Posterior vena cava (tissue), 2 donors: ENCODE measurements at places on chromosomes 6 and 20. TPM values are rescaled to one million over a fixed set of nuclear protein-coding genes. Genes with fewer than 3 reads are reported as not detected.

GRCh38 chr6:163603395-163603794, 188.9 kb downstream of the QKI start:
- DNase-seq = no peak

- DNase-seq = no peak
Measured at GRCh38 chr6:3415490-3415889, 41.4 kb downstream of the SLC22A23 start.

DNA sequence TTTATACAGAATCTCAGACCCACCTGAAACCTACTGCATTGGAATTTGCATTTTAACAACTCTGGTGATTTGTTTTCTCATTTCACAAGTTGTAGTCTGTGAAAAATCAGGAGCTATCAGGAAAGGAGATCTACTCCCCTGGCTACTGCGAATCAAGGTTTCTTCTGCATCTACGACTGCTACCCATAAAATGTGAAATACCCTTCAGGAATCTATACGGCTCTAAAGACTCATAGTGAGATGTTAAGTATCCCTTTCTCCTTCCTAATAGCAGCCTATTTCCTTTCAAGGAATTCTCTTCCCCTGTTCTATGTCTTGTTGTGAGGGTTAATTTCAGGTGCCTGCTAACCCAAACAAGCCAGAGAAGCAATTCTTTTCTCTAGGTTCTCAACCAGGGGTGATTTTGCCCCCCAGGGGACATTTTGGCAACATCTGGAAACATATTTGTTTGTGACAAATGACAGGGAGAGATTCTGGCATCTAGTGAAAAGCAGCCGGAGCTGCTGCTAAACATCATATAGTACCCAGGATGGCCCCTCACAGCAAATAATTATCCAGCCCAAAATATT, 26.3 kb downstream of the WFDC3 start:
- no peak for DNase-seq

- no peak for DNase-seq
Measured at GRCh38 chr6:133590814-133591213, 298.1 kb upstream of the TCF21 start.

DNA sequence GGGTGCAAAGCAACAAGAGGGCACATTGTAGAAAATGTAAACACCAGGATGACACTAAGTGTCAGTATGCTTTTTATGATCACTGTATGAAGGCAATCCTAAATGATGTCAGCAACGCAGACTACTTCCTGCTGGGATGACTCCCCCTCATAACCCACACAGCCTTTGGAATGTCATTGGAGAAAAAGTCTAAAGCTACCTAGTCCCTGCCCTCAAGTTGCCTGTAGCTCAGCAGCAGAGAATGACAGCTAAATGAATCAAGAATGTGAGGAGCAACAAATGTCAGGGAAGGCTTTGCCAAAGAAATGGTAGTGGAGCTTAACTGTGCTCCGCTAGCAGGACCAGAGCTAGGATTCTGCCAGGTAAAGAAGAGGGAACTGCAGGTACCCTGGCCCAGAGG, 555.6 kb downstream of the CD83 start:
- DNase-seq = no peak

DNA sequence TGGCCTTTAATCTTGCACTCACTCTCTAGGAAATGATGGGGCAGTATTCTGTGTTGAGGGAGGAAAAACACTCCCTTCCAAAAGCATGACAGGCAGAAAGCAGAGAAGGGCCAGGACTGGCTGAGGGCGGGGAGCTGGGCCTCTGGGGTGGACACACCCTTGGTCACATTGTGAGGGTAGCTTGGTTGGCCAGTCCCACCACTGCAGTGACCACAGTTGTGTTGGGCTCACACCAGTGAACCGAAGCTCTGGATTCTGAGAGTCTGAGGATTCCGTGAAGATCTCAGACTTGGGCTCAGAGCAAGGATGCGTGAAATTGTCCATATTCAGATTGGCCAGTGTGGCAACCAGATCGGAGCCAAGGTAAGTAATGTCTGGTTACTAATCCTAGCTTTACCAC, at the start of gene TUBB1:
TUBB1 (plus strand) TSS at position 213 of the 400 bp plus-strand sequence; CDS start at position 307, 94 bp downstream.
- DNase-seq = no peak

DNA sequence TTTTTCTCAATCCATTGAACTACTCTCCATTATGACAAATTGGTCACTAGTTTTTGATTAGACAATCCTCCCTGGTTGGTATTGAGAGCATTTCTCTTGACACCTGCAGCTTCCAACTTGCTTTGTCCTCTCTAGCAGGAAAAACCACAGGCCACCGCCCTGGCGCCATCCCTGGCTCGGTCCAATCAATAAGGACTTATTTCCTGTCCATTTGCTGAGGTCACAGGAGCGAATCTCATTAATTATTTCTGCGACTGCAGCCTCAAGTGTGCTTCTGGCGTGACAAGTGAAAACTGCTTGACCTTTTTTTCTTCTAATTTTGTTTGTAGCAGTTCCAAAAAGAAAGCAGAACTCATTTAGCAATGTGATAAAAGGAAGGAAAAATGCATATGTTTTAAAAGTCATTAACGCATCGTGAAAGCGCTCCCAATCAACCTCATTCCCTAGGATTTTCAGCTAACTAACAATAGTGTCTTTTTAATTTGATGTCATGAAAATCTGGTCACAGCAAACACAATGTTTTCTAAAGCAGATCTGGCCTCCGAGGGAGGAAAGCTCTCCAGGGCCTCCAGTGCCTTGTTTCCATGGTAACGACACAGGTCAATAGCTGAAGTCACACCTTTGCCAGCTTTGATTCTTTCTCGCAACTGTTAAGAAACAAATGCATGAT, 39.0 kb upstream of the BEND3 start:
- no peak for DNase-seq

DNA sequence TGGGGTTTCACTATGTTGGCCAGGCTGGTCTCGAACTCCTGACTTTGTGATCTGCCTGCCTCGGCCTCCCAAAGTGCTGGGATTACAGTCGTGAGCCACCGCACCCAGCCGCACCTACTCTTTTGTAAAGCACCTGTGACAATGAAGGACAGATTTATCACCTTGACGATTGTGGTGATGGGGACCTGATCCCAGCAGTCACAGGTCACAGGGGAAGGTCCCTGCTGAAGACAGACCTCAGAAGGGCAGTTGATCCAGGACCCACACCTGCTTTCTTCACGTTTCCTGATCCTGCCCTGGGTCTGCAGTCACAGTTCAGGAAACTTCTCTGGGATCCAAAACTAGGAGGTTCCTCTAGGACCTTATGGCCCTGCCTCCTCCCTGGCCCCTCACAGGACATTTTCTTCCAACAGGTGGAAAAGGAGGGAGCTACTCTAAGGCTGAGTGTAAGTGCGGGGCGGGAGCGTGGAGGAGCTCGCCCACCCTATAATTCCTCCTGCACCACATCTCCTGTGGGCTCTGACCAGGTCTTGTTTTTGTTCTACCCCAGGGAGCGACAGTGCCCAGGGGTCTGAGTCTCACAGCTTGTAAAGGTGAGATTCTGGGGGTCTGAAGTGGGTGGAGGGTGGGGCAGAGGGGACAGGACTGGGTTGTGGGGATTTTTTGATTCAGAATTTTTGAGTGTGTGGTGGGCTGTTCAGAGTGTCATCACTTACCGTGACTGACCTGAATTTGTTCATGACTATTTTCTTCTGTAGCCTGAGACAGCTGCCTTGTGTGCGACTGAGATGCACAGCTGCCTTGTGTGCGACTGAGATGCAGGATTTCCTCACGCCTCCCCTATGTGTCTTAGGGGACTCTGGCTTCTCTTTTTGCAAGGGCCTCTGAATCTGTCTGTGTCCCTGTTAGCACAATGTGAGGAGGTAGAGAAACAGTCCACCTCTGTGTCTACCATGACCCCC, 3.0 kb downstream of the HLA-E start:
- DNase-seq = no peak

DNA sequence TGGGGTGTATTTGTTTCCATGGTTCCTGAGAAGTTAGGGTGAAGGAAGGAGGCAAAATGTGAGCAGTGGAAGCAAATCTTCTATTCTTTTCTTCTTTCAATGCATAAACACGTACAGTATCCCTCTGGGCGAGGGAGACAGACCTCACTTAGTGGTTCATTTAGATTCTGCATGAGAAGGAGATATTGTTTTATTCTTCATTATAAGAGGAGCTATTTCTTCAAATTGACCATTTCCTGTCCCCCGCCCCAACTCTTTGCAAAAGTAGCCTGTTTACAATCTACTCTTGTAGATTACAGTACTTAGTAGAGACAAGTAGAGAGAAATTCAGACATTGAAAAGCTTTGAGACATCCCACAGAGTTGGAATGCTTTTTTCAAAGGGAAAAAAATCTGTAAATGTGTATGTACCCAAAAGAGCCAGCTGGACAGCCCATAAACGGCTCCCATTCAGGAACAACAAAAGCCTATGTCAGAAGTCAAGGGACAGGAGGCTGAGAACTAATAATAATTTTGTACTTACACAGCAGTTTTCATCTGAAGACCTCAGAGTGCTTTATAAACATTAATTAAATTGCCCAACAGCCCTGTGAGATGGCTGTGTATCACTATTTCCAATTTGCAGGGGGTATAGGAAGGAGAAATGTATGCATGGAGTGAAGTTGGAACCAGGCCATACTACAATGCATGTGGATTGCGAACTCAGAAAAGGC, 23.9 kb downstream of the CD83 start:
- DNase-seq = no peak

- DNase-seq = no peak
Measured at GRCh38 chr20:23649242-23649641, 11.5 kb upstream of the CST3 start.

DNA sequence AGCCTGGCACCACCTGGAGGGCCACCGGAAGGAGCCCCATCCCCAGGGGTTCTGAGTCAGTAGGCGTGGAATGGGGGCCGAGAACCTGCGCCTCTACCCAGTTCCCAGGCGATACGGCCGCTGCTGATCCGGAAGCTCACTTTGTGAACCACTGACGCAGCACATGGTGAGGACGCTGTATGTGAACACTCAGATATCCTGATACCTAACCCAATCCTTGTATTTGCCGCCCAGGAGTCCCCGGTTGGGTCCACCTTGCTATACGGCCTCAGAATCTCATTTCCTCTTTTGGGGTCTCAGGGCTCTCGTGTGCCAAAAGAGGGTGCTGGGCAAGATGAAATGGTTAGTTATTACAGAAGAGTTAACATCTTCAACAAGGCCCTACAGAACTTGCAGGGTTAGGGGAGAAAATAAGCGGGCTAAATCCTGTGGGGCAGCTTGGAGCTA, 604 bp upstream of the RAB5IF start:
- DNase-seq = peak; percentile 86

The HIVEP2 gene
- total RNA-seq = 30.8 TPM

GRCh38 chr6:108250240-108250866, 10.5 kb downstream of the SNX3 start:
- no peak for DNase-seq

GRCh38 chr6:52136055-52136454, 48.6 kb upstream of the PKHD1 start:
- no peak for DNase-seq

The KIF6 gene
- 0.14 TPM for total RNA-seq

The TRIM15 gene
- not detected for total RNA-seq

The TOX2 gene
- total RNA-seq = 1.1 TPM

DNA sequence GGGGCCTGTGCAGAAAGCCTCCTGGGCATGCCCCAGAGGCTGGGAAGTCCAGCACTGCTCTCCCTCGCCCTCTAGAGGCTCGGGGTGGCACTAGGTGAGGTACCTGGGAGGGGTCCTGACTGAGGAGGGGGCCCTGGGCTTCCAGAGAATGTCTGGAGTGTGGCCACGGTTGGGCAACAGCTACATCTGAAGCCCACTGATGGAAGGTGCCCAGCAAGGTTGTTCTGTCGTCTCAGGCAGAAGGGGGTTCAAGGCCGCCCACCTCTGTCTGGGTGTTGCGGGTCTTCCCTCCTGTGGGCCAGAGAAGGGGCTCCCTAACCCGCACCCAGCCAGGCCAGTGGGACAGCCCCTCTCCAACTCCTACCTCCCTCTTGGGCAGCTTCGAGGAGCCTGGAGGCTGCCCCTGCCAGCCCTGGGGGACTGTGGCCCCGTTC, 11.4 kb upstream of the VEGFA start:
- peak; percentile 83 for DNase-seq

- DNase-seq = peak; percentile 19
Measured at GRCh38 chr20:47865912-47866311, 80.6 kb upstream of the SULF2 start.

- no peak for DNase-seq
Measured at GRCh38 chr6:113067612-113068275, 720.6 kb downstream of the RFPL4B start.

DNA sequence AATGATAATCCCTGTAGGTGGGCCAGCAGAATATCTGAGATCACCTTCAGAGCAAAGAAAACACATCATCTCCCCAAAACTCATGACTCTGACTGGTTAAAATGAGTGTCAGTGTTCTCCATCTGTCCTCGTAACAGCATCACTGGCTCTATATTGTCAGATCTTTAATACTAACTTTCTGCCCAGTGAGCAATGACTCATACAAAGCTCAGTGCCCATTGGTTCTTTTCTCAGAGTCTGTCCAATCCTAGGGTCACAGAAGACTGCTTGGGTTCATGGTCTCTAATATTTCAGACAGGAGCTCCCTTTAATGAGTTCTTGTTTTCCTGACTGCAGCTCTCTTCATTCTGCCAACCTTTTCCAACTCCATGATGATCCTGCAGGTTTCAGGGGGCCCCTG, 36.4 kb downstream of the HLA-DPB1 start:
- DNase-seq = no peak

GRCh38 chr6:372336-372911, 19.1 kb upstream of the IRF4 start:
- DNase-seq = peak; percentile 78

DNA sequence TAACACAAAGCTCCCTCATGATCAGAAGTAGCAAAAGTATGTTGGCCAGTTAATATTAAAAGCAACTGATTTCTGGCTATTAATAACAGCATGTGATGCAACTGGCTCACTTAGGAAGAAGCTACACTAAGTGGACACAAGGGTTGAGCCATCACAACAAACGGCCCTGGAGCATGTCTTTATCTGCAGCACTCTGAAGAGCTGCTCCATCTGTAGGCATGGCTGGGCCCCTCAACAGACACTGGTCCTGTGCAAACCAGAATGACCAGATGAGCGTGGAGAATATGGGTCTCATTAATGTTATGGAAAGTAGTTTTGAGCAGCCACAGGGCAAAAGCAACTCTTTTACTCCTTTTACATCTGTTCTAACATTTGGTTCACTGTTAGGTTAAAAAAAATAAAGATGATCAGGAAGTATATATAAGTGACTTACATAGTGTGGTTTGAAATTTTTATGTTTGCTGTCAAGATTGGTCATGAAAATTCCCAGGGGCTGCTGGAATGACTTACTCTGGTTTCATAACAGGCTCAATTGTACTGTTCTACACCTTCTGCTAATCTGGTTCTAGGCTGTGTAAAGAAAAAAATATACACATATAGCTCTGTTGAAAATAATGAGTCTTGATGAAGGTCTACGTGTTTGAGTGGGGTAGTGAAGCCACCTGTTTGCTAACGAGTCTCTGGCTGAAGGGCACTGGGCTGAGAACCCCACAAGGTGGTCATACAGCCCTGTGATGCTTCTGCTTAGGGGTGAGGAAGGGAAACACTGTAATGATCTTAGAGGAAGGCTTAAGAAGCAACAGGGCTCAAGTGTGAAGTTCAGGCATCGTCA, 58.1 kb downstream of the INSM1 start:
- no peak for DNase-seq

DNA sequence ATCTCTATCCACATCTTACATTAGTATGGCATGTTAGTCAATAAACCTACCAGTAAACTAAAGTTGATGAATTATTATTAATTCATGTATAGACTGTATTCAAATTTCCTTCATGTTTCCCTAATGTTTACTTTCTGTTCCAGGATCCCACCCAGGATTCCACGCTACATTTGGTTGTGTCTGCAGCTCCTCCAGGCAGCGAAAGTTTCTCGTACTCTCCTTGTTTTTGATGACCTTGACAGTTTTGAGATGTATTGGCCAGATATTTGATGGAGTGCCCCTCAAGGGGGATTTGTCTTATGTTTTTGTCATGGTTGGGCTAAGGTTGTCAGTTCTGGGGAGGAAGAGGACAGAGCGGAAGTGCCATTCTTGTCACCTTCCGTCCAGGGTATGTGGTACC, 445.2 kb upstream of the CDH4 start:
- no peak for DNase-seq
